NCI-H460 (cell line): ENCODE measurements at places on chromosomes 2 and 18. TPM values are rescaled to one million over a fixed set of nuclear protein-coding genes. Genes with fewer than 3 reads are reported as not detected.

GRCh38 chr2:106108351-106108750 lies 85.8 kb downstream of the UXS1 start:
- no peak for DNase-seq

- no peak for DNase-seq
These were observed 60.1 kb upstream of the CAPN13 start for GRCh38 chr2:30867385-30867784.

- no peak for DNase-seq
These were observed 450.4 kb downstream of the GALR1 start for GRCh38 chr18:77700051-77700450.

DNA sequence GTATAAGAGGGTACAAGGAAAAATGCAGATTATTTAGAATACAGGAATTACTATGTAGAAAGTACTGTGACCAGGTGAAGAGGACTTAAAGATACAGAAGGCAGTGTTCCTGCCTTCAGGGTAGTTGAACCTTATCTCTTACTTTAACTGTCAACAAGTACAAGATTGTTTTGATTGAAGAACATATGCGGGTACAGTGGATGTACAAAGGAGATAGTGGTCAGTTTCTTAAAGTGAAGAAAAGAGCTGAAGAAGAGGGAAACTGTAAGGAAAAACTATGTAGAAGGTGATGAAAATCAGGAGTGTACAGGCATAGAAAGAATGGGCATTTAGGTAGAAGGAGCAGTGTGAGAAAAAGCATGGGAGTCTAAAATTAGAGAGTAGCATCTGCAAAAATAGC lies 2.2 kb downstream of the RALBP1 start:
- DNase-seq = no peak

GRCh38 chr2:97840198-97840597 lies 126.8 kb downstream of the ZAP70 start:
- DNase-seq = no peak

- no peak for DNase-seq
These were observed 74.0 kb downstream of the BCL11A start for GRCh38 chr2:60479226-60480088.

GRCh38 chr2:144261336-144261735 lies 258.6 kb downstream of the ZEB2 start:
- no peak for DNase-seq

DNA sequence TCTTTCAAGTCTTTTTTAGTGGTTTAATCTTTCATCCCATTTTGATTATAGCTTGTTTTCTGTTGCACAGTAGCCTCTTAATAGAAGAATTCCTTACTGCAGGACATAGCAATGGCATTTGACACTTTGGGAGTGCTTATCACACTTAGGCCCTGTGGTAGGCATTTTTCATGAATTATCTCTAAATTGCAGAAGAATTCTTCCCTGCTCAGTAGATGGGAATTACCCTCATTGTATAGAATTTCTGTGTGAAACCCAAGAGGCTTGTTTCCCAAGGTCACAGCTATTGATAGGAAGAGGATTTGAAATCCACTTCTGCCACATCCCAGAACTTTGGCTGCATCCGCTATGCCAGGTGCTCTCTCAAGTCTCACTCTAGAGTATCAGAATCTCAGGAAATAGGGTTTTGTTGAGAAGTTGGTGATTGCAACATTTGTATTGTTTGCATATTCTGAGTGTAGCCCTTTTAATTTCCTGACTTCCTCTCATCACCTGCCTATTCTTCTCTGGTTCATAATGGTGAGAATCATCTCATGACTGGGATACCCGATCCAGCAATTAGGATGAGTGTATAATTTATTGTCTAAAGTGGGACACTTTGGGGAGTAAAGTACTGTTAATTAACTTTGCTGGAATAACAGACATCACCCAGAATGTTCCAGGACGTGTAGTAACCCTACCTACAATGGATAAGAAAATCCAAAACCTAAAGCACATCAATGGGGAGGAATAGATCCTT lies 255.2 kb upstream of the RASGRP3 start:
- DNase-seq = no peak

- no peak for DNase-seq
These were observed 1192.5 kb upstream of the ACVR2A start for GRCh38 chr2:146652311-146652710.

GRCh38 chr2:210536973-210537650 lies 19.3 kb upstream of the CPS1 start:
- no peak for DNase-seq

DNA sequence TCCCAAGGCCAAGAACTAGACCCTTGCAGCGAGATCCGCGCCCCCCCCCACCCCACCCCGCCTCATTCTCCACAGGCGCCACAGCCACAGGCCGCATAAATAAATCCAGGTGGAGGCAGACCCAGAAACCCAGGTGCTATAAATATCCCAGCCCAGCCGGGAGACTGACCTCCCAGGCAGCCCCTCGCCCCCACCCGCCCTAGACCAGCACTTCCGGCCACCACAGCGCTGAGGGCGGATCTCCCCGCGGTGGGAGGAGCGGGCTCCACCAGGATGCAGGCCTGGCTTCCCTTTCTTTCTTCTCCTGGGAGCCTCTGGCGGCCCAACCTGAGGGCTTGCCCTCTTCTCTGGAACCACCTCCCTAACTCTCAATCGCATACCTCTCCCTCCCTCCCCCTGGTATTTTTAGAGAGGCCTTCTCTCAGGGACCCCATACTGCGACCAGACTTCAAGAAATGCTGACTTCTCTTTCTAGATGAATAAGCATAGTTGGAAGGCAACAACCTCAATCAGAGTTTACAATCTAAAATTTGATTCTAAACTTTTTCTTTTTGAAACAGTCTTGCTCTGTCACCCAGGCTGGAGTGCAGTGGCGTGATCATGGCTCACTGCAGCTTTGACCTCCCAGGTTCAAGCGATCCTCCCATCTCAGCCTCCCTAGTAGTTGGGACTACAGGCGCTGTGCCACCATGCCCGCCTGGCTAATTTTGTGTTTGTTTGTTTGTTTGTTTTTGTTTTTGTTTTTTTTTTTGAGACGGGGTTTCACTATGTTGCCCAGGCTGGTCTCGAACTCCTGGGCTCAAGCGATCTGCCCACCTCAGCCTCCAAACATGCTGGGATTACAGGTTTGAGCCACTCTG lies 55.0 kb downstream of the PKDCC start:
- no peak for DNase-seq

DNA sequence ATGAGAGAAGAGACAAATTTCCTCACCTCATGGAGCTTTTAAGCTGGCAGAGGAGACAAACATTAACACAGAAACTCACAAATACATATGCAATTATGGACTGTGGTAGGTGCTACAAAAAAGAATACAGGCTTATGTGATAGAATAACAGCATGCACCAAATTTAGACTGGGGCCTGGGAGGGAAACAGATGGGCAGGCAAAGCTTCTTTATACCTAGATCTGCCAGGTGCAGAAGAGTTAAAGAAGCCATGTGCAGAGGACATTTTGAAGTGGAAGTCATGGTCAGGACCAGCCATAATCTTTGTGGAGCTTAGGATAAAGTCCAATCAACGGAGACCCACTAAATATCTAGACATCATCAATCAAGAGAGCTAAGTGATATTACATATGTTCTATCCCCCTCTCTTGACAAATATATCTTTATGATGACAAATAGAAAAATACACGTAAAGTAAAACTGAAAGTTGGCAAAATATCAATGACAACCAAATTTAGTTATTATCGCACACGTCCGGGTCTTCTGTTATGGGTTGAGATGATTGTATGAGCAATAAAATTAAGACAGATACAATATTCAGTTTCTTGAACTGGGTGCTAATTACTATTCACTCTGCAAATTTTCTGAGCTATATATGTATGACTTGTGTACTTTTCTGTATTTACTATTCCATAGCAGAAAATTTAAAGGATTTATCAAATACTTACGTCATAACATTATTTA lies 44.1 kb downstream of the CD28 start:
- DNase-seq = no peak

- DNase-seq = no peak
These were observed 17.5 kb downstream of the MOGAT1 start for GRCh38 chr2:222688917-222689316.

DNA sequence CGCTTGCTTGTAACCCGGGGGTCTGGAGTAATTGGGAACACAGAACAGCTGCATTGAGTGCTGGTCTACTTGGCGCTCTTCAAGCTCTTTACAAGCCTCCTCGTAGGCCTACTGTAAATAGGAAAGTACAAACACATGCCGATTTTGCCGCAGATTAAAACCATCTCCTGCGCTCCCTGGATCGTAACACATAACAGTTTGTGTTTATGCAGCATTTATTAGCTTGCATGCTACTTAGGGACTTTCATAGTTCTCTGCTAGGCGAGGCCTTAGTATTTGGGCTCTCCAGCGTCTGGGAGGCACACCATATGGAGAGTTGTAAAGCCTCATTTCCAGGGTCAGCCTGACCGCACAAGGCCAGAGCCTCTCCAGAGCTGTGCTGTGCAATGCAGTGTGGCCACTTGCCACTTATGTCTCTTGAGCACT lies 84.0 kb upstream of the HAAO start:
- no peak for DNase-seq

DNA sequence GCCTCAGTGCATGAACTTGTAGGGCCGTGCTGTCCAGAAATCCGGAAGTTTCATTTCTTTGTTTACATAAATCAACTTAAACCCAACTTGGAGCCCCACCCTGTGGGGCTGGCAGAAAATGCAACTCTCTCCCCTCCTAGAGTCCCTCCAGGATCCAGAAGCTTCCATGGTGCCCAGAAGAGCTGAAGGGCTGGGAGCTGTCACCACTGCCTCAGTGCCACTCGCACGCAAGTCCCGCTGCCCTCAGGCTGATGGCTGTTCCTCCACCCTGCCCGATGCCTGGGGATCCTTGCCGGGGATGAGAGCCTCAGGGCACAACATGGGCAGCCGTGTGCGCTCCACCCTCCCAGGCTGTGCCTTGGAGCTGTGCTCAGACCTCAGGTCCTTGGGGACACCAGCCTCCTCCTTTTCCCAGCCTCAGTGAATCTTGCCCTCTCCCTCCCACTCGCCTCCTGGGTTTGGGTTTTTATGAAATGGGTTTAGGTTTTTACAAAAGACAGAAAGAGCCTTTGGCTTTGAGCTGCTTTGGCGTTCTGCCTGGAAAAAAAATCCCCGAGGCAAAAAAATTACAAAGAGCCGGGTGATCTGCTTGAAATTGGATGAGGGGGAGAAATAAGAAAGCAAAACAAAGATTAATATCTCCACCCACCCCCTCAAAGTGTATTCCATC lies 155.2 kb downstream of the TWIST2 start:
- peak; percentile 14 for DNase-seq

DNA sequence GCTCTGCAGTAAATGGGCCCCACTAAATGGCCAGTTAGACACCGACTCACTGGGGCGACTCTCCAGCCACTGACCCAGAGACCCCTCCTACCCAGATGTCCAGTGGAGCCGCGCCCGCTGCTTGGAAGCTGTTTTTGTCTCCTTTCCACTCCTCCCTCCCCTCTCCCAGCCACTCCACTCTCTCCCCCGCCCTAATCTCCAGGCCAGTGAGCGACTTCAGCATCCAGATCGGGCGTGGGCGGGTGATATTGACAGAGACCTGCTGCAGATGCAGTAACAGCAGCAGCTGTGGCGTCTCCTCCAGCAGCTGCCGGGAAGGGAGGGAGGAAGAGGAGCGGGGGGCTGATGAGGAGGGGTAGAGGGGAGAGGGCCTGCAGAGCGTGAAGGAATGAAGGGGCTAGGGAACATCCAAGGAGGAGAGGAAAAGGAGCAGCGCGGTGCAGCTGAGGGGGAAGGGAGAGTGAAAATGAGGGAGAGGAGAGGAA lies at the start of gene SCN7A:
Gene SCN7A (minus strand): TSS at position 110 of the 485 bp plus-strand sequence. CDS start 16,553 bp downstream, outside the sequence.
- DNase-seq = no peak

- no peak for DNase-seq
These were observed 615 bp downstream of the ADNP2 start for GRCh38 chr18:80109676-80110078.

DNA sequence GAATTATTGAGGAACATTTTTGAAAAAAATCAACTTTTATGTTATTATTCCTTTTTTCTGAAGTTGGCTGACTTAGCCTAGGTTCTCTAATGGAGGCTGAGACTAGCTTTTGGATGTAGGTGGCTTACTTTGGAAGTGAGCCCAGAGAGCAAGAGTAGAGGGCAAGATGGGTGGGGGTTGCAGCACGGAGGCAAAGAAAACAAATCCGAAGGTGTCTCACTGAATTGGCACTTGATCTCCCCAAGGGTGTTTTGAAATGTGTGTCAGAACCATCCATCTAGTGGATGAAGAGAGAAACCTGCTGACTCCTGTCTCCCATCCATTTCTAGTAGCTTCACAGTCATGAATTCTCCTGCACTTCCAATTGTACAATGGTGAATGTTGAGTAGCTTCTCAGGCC lies 390.7 kb downstream of the TMEM182 start:
- no peak for DNase-seq

DNA sequence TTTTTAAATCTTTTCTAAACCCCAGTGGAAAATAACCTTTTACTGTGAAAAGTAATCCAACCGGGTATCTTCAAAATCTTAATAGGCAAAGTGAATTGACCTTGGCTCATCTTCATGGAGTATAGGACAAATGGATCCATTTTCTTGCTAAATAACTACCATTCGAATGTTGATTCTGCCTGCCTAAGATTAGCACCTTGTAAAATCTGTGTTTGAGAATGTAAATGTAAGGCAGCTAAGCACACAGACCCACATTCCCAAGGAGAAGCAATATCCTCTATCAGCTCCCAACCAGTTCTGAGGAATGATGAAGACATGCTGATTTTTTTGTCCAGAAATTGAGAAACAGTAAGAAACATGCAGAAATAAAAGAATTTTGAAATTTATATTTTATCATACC lies 509.8 kb upstream of the SMIM21 start:
- DNase-seq = no peak

GRCh38 chr18:814300-815084 lies 2.5 kb upstream of the YES1 start:
- no peak for DNase-seq

- DNase-seq = no peak
These were observed 57.6 kb upstream of the IGFBP5 start for GRCh38 chr2:216752855-216753505.

DNA sequence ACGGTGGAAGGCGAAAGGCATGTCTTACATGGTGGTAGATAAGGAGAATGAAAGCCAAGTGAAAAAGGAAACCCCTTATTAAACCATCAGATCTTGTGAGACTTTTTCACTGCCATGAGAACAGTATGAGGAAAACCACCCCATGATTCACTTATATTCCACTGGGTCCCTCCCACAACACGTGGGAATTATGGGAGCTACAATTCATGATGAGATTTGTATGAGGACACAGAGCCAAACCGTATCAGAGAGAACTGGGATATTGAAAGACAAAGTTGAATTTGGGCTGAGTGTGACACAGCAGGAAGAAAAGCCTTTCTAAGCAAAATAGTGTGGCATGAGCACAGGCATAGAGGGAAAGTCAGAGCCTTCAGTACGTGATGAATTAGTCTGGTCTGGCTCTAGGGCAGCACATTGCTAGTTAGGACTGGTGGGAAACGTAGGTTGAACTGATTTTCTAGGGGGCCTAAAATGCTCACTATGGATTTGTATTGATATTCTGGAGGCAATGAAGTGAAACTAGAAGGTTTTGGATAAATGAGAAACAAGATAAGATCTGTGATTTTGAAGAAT lies 84.8 kb upstream of the RND3 start:
- no peak for DNase-seq

Gene CPLX4
- not detected in 2 replicates for total RNA-seq

Gene NYAP2
- not detected in 2 replicates for total RNA-seq

Gene STAT4
- total RNA-seq = 10.4 and 12.7 TPM in 2 replicates

Gene TUBA3E
- total RNA-seq = not detected in 2 replicates

Gene ZNF385B
- total RNA-seq = 2.3 and 3.3 TPM in 2 replicates

Gene GRHL1
- 0.57 and 0.72 TPM in 2 replicates for total RNA-seq

Gene RAB27B
- 28.5 and 30.4 TPM in 2 replicates for total RNA-seq

Gene NCKAP1
- 164 and 201 TPM in 2 replicates for total RNA-seq

Gene TXNDC2
- total RNA-seq = 0.10 and 0.17 TPM in 2 replicates

Gene GAREM2
- 5.5 and 5.7 TPM in 2 replicates for total RNA-seq

Gene SLC11A1
- total RNA-seq = 0.32 and 1.2 TPM in 2 replicates

Gene RFTN2
- 0.20 and 0.87 TPM in 2 replicates for total RNA-seq

Gene ZSWIM2
- not detected in 2 replicates for total RNA-seq

Gene TCF7L1
- 0.12 TPM in 1 of 2 replicates, not detected in the other for total RNA-seq
